ENCODE measurements at places on chromosomes 3 and 15. TPM values are rescaled to one million over a fixed set of nuclear protein-coding genes. Genes with fewer than 3 reads are reported as not detected.

MUSTN1 gene
- total RNA-seq = not detected

CCDC174 gene
- 5.3 TPM for total RNA-seq

SHC4 gene
- total RNA-seq = 6.8 TPM

CORO2B gene
- 1.3 TPM for total RNA-seq

CDV3 gene
- 146 TPM for total RNA-seq

ACTRT3 gene
- total RNA-seq = 0.58 TPM

ZPLD1 gene
- total RNA-seq = not detected

All from uterus (tissue), 4 donors.